ENCODE measurements at places on chromosomes 12 and 14.

DNA sequence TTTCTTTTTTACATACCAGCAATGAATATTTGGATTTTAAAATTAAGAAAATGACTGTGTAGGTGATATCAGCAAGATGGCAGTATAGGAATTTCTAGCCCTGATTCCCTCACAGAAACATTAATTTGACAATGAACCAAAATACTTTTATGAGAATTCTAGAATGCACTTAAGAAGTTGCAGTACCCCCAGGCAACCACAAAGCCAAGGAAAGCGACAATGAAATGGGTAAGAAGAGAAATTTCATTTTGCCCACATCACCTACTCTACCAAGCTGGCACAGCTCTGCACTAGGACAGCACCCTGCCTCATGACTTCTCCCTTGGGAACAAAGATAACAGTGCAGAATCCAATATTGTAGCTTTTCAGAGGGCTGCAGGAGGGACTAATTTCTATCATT is 6.6 kb downstream of the OR9K2 start:
- DNase-seq: no peak

- DNase-seq: no peak
Observed at GRCh38 chr12:98256830-98257229, 258.6 kb upstream of the TMPO start.

GRCh38 chr14:72075649-72076334 is 143.6 kb downstream of the RGS6 start:
- no peak for DNase-seq

- no peak for DNase-seq
Observed at GRCh38 chr12:63400718-63401117, 249.7 kb upstream of the AVPR1A start.

DNA sequence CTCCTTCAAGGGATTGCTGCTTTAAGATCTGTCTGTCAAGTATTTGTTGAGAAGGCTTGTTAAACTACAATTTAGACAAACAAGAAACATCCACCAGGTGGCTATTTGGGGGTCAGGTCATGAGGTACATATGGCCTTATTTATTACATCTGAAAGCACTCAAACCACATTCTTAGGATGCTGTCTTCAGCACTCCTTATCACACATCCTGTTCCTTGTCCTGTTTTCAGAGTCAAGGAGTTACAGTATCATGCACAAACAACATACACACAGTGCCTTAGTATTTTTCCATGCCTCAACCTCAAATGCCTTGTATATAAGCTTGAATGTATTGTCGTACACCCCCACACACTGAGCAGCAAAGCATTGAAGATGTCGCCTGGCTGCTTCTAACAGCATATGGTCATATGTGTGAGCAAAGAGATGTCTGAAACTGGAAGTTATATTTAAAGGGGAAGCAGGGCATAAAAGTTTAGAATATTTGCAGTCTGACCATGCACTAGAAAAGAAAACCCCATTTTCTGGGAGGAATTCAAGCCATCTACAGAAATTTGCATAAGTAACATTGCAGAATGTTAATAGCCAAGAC is 83.8 kb downstream of the KCNMB4 start:
- DNase-seq: no peak

GRCh38 chr12:47900131-47901062 is 4.4 kb downstream of the VDR start:
- peak; percentile 60 for DNase-seq

DNA sequence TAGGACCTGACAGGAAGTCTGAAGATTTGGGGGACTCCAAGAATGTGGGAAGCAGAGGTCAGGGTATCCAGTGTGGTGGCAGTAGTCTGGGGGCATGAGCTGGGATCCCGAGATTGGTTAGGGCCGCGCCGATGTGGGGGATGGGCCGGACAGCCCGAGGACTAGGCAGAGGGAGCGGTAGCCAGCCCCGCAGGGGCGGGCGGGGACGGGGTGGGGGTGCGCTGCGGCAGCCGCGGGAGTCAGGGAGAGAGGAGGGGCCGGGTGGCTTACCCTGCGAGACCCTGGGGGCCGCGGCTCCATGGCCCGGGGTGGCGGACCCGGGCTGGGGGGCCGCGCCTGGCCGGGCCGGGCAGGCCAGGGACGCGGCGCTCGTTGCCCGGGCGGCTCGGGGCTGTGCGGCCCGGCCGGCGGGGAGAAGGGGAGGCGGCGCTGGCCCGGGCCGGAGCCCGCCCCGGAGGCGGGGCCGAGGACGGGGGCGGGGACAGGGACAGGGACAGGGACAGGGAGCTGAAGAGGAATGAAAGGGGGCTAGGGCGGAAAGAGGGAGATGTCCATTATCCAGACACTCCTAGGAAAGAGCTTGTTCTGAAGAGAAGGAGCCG is 5.6 kb downstream of the ZNF385A start:
- DNase-seq: peak; percentile 33

GRCh38 chr14:75150150-75150549 is 23.3 kb upstream of the NEK9 start:
- DNase-seq: no peak

GRCh38 chr12:116689979-116690744 is 47.7 kb downstream of the SPRING1 start:
- no peak for DNase-seq

GRCh38 chr12:121124402-121125109 is 8.1 kb upstream of the P2RX7 start:
- DNase-seq: no peak

DNA sequence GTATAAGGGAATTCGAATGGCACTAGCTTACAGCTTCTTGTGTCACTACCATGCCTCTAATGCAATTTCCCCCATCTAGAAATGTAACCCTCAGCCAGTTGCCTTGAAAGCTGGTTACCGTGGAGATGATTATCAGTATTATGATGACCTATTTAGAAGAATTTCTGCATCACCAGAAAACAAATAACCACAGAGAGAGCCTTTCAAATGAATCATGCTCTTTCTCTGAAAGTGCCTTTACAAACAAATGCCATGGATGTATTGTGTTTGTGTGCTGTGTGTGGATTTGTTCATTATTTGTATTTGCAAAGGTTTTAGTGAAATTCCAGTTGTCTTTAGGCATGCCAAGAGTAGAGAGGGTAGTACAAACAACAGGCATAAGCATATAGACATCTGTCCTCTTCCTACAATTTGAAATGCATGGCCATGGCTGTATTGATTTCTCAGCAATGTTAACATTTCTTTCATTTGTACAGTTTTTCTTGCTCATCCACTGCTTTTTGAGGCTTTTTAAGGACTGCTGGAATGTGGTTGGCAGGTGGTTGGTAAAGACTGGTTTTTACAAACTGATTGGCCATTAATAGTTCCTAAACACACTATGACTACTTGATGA is 266.5 kb downstream of the PAWR start:
- no peak for DNase-seq

DNA sequence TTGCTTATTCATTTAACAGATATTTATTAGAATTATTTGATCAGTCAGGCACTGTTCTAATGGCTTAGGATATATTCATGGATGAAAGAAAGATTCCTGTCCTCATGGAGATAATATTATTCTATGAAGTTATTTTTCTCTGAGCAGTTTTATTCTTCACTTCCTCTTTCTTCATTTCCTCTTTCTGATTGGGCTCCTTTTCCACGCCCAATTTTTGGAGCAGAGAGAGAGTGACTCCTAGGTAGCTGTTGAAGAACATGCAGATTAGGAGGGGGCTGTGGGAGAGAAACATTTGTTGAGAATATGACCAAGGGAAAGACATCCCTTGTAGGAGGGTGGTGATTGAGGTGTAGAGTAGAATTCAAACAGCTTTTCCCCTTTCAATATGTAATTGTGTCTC is 6.0 kb upstream of the YARS2 start:
- DNase-seq: peak; percentile 54

GRCh38 chr12:52742822-52743457 is 34.2 kb downstream of the KRT76 start:
- DNase-seq: no peak

DNA sequence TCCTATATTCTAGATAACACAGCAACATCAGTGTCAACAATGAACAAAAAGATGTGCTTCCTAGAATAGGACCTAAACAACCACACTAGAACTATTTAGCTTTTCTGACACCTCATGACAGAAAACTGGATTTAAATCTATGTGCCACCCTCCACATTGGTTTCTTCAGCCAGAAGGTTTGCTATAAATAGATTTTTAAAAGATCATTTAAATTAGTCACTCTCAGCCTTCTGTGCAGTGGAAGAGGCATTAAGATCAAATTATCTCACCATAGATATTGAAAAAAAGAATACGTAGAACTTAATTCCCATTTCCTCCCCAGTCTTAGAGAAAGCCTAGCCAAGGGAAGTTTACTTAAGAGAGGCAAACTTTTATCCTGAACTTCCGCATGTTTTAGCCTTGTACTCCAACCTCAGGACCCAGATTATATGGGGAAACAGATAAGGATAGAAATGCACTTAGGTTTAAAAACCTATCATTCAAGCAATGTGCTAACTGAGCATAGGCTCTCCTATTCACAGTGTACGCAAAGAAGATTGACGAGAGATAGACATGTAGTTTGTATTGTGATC is 59.6 kb downstream of the NELL2 start:
- no peak for DNase-seq

- DNase-seq: no peak
Observed at GRCh38 chr12:3931776-3932175, 58.6 kb upstream of the PARP11 start.

DNA sequence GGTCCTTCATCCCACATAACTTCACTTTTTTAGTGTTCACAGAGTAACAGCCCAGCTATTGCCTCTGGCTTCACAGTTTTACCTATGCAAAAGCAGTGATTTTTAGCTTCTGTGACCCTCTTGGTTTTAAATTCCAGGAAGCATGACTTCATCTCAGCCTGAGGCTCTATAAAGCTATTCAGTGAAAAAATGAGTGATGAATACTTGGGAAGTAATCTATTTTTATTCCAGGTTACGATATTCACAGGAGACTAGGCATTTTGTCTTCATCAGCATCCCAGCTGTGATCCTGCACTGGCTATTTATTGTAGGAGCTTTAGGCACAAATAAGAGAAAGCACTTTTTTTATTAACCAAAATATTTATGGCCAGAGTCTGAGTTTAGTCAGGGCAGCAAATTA is 164.8 kb downstream of the SNAPC1 start:
- DNase-seq: no peak

DNA sequence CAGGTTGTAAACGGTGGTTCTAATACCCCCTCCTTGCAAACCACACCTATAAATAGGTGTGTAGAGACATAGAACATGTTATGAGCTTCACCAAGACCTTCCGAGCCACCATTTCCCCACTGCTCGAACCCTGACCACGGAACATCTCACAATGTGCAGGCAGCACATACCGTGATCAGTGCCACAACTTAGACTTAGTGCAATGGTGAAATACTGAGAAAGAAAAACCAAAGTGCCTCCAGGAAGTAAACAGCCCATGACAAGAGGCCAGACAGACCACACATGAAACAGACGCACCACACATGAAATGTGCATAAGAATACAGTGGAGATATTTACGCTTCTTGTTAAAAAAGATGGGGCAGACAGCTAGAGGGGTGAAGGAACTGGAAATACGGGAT is 166.9 kb upstream of the CCND2 start:
- DNase-seq: no peak

- DNase-seq: no peak
Observed at GRCh38 chr12:130593056-130593455, 123.0 kb downstream of the RIMBP2 start.

DNA sequence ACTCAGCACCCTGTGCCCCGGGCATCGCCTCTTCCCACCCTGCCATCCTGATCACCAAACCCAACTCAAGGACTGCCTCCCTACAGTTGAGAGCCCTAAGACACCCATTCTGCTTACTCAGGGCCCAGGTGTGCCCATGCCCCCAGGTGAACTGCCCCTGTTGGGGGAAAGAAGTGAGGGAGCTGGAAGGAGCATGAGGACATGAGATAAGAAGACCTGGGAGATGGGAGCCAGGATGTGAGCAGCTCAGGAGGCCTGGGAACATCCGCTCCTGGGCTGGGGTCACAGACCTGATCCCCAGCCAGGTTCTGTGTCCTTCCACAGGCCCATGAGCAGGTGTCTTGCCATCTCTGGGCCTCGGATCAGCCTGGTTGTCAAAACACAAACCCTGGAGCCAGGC is 6.6 kb downstream of the RAPGEF3 start:
- no peak for DNase-seq

GRCh38 chr12:45215419-45216229 is at the start of gene ANO6:
Gene ANO6, plus strand, starts transcription at chr12:45216095. Its CDS starts 227 bp downstream, at chr12:45216322.
- DNase-seq: peak; percentile 89

DNA sequence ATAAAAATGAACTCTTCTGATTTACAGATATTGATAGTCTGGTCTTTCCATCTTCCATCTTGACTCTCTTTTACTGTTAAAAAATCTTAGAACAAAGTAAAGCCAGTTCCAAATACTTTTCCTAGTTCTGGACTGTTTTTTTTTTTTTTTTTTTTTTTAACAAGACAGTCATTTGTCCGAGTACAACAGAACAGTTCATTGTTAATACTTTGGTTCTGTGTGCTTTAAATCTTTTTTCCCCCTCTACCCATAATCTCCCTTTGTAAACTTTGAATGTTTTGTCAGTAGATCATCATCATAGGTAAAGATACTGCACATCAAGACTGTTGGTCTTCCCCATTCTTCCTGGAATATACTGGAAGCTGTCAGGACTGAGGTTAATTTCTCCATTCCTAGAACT is 38.0 kb downstream of the ADIPOR2 start:
- DNase-seq: no peak

DNA sequence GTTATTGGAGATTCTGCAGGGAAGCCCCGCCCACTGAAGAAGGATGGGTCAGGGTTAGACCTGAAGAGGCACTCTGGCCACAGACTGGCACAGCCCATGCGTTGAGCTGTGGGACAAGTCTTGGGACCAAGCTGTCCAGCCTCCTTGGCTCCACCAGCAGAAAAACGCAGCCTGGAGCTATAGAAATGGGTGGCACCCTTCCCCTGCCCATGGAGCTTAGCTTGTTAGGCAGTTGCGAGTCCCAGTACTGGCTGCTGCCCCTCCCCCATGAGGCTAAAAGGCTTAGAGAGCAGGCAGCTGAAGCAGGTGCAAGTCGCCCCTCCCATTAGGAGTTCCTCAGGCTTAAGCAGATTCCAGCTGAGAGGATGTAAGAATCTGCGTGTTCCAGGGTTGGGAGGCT is 1124.0 kb upstream of the TMEM132C start:
- DNase-seq: no peak

GRCh38 chr12:27472604-27473003 is 26.1 kb downstream of the SMCO2 start:
- no peak for DNase-seq

- DNase-seq: no peak
Observed at GRCh38 chr14:73290279-73290678, 53.0 kb downstream of the PAPLN start.

GRCh38 chr14:92456215-92457015 is 57.2 kb upstream of the RIN3 start:
- peak; percentile 57 for DNase-seq

- no peak for DNase-seq
Observed at GRCh38 chr12:49809906-49810389, 18.3 kb downstream of the NCKAP5L start.

- DNase-seq: no peak
Observed at GRCh38 chr14:30869551-30870155, 4.7 kb upstream of the COCH start.

DNA sequence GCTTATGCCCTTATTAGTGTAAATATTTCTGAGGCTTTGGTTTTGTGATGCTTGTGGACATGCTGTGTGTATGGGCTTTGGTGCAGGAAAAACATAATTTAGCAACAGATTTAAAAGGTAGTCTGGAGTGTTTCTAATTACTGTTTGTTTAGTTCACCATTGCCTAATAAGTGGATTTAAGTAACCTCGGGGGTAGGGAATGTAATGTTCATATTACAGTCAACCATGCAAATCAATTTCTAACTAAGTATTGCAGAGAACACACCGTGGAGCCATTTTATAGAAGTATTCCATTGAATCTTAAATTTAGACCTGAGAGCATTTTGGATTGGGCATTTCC is 53.5 kb downstream of the ANO6 start:
- no peak for DNase-seq
